ENCODE measurements at places on chromosomes 3 and 15. TPM values are rescaled to one million over a fixed set of nuclear protein-coding genes. Genes with fewer than 3 reads are reported as not detected.

DNA sequence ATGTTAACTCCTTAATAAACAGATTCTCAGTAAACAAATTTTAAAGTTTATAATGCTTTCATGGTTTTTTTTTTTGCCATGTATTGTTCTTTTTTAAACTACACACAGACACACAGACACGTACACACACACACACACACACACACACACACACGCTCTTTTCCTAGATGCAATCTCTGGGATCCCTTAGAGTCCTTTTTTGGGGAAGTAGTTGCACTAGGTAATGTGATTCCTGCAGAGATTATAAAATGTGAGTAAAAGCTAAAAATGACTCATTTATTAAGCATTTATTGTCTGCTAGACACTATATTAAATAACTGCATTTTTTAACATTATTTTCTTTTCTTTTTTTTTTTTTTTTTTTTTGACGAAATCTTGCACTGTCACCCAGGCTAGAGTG lies 19.9 kb downstream of the NDUFB5 start:
- DNase-seq, result no peak

The PLSCR5 gene
- not detected for total RNA-seq

GRCh38 chr3:152857082-152857481 lies 22.2 kb downstream of the P2RY1 start:
- DNase-seq, result no peak

DNA sequence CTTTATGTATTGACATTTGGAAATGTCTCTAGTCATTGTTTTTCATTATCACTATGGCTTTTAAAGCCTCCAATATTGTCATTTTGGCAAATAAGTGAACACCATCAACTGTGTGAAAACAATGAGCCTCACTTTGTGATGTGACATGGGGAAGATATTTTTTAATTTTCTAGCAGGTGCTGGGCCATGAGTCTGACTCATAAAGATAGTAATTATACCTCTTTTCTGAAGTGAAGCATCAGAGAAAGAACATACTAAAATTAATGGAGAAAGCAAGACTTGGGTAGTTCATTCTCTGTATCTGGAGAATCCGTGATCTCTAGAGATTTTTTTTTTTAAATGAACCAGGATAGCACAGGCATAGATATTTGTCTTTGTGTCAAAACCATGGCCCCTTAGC lies 100.8 kb downstream of the CCNL1 start:
- no peak for DNase-seq

GRCh38 chr15:75640483-75641178 lies 607 bp upstream of the IMP3 start:
- DNase-seq, result peak; percentile 61

GRCh38 chr3:56593455-56594158 lies 36.6 kb downstream of the CCDC66 start:
- no peak for DNase-seq

The IL17RD gene
- total RNA-seq, result 5.0 TPM

GRCh38 chr3:76679541-76679940 lies 360.4 kb upstream of the ROBO2 start:
- no peak for DNase-seq

DNA sequence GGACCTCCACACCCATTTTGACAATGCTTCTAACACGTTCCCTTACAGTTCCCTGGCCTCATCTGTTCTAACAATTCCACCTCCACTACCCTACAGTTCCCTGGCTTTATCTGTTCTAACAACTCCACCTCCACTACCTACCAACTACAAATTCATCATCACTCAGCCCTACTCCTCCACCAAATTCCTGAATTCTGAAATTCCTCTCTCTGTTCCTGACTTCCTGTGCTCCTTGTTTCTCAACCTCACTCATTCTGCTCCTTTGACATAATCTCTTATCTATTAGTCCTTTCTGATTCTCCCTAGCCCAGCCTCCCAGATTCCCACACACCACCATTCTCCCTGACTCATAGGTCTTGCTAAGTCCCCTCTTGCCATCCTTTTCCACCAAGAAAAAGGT lies 22.5 kb downstream of the UPK1B start:
- no peak for DNase-seq

GRCh38 chr15:99508852-99509251 lies 56.9 kb upstream of the MEF2A start:
- no peak for DNase-seq

The SPINK8 gene
- not detected for total RNA-seq

GRCh38 chr3:51276046-51276445 lies 109.0 kb upstream of the MANF start:
- DNase-seq, result no peak

DNA sequence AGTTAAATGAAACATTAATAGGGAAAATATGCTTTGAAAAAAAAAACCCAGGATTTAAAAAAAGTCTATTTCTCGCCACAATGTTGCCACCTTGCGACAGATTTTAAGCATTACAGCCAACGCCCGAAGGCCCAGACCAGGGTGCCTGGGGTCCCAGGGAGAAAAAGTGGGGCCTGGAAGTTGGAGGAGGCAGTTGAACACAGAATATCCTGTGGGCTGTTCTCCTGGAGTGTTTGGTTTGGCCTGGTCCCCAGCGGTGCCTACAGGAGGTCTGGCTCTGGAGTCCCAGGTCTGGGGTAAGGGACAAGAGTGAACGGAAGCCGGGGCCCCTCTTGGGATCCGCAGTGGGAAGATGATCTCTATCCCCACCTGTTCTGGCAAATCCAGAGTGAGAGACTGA lies 3.4 kb downstream of the RNU6-1 start:
- DNase-seq, result no peak

DNA sequence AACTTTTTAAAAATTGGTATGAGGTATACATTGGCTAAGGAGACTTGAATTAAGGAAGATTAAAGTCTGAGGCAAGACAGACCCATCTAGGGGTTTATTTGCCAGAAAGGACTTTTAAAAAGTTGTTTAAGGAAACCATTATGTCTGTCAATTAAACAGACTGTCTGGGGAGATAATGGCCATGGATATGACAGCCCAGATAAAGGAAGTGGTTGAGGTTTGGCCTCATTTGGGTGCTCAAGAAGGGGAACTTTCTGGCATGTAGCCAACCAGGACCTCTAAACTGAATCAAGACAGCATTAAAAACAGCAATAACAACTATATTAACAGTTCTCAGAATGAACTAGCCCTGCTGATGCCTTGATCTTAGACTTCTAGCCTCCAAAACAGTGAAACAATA lies 9.9 kb upstream of the CD200R1L start:
- no peak for DNase-seq

DNA sequence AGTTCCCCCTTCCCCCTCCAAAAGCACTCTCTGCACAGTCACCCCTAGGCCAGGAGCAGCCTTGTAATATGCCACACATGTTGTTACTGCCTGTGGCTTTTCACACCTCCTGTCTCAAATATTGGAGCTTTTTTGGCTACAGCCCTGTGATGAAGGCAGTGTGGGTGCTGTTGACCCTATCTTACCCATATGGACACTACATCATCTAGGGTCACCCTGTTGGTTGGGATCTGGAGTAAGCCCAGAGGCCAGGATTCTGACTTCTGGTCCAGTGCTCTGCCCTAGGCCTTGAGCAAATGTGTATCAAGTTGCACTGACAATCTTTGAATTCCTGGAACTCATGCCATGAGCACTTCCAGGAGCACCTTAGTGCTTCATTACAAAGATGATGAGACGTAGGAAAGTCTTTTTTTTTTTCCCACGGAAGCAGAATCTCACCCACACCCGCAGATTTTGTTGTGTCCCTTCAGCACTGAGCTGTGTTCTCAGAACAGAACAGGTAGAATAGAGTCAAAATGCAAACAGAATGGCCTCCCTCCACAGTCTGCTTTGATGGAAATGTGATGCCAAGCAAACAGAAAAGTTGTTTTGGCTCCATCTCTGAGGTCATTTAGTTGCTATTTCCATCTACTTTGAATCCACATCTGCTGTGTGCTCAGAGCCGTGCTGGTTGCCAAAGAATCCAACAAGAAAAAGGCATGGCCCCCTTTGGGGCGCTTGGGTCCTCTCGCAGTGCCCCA lies 49.6 kb downstream of the SMAD3 start:
- peak; percentile 40 for DNase-seq

DNA sequence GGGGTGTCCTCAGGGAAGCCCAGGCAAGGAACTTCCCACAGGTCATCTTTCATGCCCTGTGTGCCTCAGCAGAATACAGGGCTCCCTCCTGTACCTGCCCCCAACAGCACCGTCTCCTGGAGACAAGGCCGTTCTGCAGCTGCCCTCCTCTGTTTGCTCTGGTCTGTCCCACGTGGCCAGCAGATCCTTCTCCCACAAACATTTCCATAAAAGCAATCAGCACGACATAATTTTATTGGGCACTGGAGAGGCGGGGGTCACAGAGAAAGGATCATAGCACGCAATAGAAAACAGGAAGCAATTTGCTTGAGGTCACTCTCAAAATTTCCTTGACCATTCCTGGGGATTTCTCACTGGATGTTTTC lies 29.4 kb downstream of the STARD5 start:
- DNase-seq, result no peak

GRCh38 chr15:48440084-48440483 lies 108.9 kb downstream of the DUT start:
- peak; percentile 55 for DNase-seq

DNA sequence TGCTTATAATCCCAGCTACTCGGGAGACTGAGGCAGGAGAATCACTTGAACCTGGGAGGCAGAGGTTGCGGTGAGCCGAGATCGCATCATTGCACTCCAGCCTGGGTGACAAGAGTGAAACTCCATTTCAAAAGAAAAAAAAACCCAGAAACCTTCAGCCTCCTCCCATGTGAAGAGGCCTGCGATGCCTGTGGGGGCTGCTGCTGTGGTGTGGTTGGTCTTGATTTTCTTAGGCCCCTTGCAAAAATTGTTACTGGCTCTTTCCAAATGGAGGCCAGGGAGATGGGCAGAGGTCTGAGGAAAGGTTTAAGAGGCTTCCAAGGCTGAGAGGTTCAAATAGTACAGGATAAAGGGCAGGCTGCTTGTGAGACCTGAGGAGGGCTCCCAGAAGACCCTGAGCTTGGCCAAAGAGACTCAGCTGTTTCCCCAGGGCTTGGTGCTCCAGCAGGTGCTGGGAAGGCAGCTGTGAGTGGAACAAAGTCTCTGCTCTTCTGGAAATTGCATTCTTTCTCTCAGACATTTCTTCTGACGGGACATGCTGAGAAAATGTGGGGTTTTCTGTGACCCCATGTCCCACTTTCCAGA lies 18.4 kb downstream of the GCSAM start:
- no peak for DNase-seq

DNA sequence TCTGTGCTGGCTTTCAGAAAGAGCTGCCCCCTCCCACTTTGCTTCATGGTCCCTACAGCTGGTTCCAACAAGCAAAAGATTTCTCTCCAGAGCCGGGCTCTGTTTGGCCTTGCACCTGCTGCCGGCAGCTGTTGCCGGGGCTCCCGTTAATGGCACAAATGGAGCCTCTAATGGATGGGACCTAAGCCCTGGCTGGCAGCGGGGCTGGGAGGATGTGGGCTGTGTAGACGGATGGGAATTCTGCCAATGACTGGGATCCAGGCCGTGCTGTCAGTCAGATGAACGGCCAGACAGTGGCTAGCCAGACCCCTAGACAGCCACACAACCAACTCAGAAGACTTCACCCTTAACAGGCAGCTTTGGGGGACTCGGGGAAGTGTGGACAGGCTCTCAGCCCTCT lies 88.0 kb downstream of the RPLP1 start:
- DNase-seq, result no peak

The BNC1 gene
- 0.16 TPM for total RNA-seq

GRCh38 chr3:133662278-133662651 lies 524 bp upstream of the TOPBP1 start:
- no peak for DNase-seq

- no peak for DNase-seq
Measured at GRCh38 chr3:153166206-153166605, 4.2 kb downstream of the RAP2B start.

The SLC6A11 gene
- not detected for total RNA-seq

GRCh38 chr3:88824666-88825564 lies 282.5 kb upstream of the EPHA3 start:
- DNase-seq, result no peak

The THSD4 gene
- total RNA-seq, result 75.6 TPM

DNA sequence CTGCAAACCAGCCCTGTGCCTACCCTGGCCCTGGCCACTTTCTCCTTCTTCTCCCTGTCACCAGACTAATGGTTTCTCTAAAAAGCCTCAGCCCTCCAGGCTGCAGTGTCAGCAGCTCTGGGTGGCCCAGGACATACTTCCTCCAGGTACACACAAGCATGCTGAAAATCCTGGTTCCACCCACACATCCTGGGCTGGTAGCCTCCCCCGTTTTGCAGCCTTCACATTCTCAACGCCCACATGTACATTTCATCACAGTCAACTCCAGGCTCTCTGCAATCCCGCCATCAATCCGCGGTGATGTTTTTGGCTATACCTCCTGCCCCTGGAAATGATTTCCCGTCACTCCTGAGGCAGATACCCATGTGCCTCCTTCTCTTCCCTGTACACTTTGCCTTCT lies 59.4 kb downstream of the MAGEF1 start:
- DNase-seq, result no peak

GRCh38 chr3:184258926-184259325 lies 2.4 kb downstream of the CAMK2N2 start:
- no peak for DNase-seq

DNA sequence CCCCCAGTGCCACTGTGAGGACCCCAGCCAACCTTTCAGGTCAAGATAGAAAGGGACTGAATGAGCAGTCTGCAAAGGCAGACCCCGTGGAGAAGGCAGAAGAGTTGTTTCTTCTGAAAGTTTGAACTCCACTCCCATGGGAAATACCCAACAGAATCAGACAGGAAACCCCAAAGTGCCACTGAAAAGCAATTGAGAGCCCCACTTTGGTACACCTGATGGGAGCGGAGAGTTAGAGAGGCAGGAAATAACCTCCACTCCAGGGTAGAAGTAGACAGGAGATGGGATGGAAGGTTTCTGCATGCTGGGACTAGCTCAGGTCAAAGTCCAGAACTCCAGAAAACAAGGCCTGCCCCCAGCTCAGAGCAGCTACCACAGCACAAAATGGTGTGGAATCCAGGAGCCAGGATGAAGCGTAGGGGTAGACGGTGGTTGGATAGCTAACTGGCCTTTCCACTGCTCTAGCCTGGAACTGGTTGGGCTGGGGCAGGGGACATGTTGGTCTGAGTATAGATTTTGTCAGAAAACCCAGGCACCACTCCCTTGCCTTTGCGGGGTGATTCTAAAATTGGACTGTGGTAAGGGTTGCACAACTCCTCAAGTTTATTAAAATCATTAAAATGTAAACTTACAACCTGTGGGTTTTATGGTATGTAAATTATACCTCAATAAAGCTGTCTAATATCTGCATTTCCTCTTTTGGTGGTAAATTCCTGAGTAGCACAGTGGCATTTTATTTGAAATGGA lies 1.9 kb upstream of the RAB43 start:
- no peak for DNase-seq

DNA sequence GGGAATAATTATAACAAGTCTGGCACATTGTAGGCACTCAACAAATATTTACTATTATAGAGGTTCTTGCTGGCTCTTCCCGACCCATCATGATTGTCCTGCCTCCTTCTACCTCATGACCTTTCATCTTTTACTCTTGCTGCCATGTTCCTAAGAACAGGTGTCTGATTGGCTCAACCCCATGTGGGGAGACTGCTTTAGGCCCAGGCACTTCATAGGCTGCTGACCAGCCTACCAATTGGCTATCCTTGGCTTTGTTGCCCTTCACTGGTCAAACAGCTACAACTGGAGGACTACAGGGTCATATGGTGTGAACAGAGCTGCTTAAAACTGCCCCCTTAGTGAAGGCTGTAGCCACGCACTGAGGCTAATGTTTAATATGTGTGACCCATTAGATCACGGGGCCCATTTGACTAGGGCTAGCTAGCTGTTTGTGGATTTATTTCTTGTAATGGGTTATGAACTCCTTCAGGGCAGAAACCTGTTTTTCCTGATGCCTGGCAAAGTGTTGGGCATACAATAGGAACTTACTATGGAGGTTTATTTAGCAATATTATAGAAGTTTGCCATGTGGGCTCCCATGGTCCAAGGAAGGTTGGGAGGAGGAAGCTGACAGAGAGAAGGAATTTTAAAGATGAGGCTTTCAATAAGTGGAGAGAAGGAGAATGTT lies 239.9 kb upstream of the TBC1D5 start:
- no peak for DNase-seq

Measured in Right ventricle myocardium superior (tissue), 1 donor.